ENCODE measurements at places on chromosomes 16 and 17.

DNA sequence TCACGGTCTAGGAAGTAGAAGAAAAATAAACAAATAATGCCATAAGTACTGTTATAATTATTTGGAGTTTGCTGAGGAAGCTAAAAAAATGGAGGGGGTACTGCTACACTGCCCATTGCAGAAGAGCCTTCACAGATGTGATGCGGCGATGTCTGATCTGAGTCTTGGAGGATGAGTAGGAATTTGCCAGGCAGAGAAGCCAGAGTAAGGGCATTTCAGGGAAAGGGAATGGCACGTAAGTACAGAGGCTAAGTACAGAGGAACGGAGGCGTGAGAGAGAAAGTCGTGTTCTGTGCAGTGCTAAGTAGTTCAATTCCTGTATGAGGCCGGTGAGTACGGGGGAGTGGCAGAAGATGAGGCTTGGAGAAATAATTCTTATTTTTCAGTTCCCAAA lies 741 bp upstream of the GRB2 start:
- no peak for DNase-seq

GRCh38 chr17:66654106-66654740 lies 180.7 kb upstream of the CACNG5 start:
- DNase-seq = no peak

GRCh38 chr16:89323120-89323960 lies 105.8 kb downstream of the ZNF778 start:
- no peak for DNase-seq

GRCh38 chr17:8142158-8142886 lies 9.9 kb downstream of the PER1 start:
- no peak for DNase-seq

- no peak for DNase-seq
These were observed 88.2 kb downstream of the TBC1D16 start for GRCh38 chr17:79947351-79948031.

Data from GM12864 (cell line).